Stimulated activated CD8-positive, alpha-beta memory T cell treated with anti-CD3 and anti-CD28 coated beads, Interleukin-4, amount 100 ng/mL, for 1 hour (primary cell): ENCODE measurements at places on chromosomes 7 and 10.

DNA sequence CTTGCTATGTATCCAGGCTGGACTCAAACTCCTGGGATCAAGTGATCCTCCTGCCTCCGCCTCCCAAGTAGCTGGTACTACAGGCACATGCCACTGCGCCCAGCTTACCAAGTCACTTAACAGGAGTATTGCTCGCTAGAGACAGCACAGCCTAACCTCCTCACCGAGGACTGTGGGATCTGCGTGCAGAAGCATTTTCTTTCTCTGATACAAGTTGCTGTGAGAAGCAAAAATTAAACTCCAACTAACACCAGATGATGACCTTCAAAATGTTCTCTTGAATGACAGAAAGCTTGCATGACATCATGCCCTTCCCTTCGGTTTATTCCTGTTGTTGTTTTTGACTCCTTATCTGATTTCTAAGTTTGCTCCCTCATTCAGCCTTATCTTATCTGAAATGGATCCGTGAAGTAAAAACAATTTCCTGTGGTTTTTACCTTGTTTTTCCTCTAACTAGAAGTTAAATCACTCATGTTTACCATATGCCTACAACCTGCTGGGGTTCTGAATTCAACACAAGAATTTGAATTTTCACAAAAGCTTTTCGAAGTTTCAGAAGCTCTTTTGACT, 94.4 kb upstream of the KIF5B start:
- DNase-seq: no peak

DNA sequence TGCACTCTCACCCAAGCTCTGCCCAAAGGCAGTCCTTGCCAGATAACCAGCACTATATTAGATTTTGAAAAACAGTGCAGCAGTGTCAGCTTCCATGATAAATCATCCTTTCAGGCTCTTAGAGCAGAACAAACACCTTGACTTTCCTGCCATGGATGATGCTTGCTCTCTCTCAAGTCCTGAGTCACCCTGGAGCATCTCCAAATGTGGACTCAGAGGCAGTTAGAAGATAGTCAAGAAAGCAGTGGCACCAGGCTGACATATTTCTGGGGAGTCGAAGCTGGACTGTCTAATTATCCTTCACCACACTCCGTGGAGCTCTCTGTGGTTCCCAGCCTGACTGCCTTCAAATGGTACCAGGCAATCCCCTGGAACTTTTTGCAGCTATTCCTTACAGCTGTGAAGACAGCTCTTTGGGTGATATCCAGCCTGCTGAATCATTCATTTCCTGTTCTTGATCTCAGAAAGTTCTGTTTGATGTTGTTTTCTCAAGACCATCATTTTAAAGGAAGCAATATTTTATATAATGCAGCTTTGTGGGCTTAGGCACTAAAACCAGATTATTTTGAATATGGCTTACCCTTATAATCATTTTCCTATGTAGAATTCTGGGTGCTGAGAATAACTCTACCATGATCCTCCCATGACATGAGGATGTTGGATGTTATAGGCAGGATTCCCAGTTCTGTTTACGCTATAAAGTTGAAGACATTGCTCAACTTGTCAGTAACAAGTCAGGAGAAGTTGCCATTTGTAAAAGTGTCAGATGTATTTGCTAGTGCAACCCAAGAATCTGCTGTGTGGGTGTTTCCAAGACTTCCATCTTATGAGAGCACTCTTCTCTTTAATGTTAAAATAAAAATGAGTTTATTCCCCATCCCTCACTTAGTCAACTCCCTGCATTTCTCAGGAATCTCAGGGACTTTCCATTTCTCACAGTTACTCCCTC, 233.8 kb downstream of the C7orf25 start:
- no peak for DNase-seq

GRCh38 chr7:129684777-129685176, 73.3 kb downstream of the NRF1 start:
- DNase-seq: no peak

DNA sequence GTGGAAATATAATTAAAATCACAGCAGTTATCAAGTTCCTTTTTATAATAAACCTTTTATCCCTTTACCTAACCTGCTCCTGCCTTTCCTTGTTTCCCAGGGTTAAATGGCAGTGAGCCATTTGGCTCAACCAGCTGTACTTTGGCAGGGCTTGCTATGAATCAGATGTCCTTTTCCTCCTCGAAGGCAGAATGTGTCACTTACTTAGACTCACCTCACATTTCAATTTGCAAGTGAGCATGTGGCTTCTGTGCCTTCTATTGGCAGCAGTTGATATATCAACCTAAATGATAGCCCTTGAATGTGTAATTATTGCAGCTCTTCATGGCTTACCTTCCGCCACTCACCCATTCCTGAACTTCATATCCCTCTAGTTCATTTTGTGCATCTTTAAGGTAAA, 301.7 kb downstream of the CSTF2T start:
- no peak for DNase-seq

DNA sequence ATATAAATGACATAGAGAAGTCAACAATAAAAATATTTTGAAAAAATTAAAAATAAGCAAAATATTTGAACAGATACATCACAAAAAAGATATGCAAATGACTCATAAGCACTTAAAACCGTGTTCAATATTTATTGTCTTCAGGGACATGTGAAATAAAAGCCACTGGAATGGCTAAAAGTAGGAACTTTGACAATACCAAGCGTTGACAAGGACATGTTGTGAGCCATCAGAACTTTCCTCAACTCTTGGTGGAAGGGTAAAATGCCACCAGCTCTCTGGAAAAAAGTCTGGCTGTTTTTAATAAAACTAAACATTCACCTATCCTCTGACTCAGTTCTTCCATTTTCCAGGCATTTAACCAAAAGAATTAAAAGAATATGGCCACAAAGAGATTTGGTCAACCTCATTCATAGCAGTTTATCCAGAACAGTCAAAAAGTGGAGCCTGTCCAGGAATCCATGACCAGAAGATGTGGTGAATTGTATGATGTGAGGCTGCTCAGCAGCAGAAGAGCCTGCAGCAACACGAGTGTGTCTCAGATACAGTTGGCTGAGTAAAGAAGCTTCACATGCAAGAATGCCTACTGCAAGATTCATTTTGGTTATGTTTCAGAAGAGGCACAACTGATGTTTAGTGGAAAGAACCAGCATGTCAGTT, 7.1 kb upstream of the KLF6 start:
- no peak for DNase-seq

GRCh38 chr7:138137423-138138171, 61.3 kb downstream of the AKR1D1 start:
- no peak for DNase-seq

- DNase-seq: no peak
These were observed 69.4 kb downstream of the VOPP1 start for GRCh38 chr7:55502858-55503440.

GRCh38 chr7:29900745-29901144, 88.9 kb downstream of the SCRN1 start:
- DNase-seq: no peak

DNA sequence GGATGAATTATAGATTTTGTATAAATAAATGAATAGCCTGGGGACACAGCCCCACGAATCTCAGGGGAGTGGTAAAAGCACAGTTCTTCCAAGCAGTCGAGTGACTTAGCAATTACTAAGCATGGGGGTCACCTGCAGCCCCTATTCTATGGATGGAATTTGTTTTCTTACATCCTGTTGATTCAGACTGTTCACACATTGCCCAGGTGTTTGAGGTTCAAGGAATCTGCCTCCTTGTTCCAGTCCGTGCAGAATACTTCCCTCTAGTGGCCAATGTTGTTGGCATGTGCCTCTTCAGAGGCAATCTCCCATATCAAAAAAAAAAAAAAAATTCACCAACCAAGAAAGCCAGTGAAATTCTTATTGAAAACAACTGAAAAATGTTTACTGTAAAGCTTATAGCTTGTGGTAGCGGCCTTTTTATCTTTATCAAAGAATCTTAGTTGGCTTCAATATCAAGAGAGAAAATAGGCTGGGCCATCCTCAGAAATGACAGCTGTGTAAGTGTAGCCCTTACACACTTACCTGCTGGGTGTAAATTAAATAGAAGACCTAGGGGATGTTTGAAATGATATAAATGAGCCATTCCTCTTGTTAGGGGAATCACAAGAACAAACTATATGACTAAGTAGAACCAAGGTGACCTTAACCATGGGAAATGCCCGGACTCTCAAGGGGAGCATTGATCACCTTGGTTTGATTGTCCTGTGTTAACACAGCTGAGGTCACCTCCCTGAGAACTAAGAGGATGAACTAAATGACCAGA, 7.8 kb downstream of the LIPM start:
- no peak for DNase-seq

DNA sequence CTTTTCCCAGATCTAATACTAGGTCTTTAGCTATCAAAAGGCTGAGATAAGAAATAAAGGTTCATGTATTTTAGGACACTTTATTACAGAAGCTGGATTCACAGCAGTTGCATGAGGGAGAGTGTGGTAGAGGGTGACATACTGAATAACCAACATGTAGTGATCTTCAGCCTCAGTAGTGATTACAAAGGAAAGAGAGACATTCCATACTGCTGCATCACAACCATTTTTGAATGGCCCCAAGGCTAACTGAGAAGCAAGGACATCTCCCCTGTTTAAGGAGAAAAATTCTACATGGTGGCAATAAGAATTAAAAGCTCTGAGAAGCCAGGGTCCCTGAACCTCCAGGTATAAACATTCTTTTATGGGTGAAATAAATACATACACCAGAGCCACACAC, 35.3 kb downstream of the COG5 start:
- DNase-seq: no peak
